EL (cell line): ENCODE measurements at places on chromosomes 1 and 21.
A peak's percentile ranks its signal among the peaks of the same experiment; 100 is the strongest.

GRCh38 chr21:39620856-39621255, 8.1 kb downstream of the B3GALT5 start:
- DNase-seq: no peak

- no peak for DNase-seq
These were observed 195.3 kb upstream of the USP25 start for GRCh38 chr21:15534450-15534886.

DNA sequence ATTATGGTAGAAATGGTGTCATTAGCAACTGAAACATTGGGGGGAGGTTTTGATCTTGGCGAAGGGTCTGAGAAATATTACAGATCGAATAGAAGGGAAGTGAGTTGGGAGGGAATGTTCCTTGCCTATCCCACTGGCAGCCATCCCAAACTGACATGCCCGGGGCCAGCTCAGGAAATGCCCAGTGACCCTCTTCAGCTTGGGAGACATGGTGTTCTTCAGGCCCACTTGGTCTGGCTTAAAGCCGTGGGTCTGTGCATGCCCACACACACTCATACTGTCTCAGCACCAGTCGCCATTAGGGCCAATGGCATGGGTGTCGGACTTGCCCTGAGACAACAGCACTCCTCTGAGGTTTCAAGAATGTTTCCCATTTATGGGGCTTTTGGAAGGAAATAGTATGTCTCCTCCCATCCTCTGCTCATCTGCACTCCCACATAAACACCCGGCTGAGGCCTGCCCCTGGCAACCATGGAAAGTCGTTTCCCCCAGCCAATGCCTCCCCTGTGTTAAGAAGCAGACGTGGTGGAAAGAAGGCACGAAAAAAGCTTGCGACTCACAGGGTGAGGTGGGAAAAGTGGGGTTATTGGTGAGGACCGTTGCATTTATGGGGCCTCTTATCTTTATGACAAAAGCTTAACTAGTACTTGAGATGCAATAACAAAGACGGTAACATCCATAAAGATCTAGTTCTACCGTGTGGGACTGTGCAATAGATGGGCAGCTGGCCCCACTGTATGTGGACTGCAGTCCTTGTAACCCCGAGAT, 2.0 kb downstream of the RNF186 start:
- no peak for DNase-seq

GRCh38 chr21:26177187-26177586, 6.6 kb upstream of the APP start:
- DNase-seq: no peak

- no peak for DNase-seq
These were observed 52.3 kb downstream of the OPTC start for GRCh38 chr1:203546274-203546673.

DNA sequence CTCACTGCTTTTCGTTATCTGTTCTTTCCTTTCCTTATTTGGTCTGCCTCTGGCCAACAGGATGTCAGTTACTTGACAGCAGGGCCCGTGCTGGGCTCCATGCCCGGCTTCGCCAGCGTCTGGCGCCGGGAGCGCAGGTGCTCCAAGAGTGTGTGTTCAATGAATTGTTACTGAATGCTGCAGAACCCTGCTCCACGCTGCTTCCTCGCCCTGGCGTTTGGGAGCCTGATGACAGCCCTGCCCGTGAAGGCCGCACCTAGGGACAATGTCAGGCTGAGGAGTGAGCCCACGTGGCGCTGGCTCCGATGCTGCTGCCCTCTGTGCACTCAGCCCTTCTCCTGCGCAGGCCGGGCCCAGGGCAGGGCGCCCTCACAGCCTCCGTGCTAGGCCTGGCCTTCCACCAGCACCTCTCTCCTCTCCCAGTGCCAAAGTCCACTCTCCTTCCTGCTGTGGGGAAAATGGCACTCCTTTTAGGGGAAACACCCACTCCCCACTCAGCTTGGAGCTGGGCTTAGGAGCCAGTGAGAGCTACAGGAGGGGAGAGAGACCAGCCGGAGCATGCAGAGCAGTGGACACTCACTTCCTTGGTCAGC, 51.4 kb downstream of the ACBD3 start:
- no peak for DNase-seq

- DNase-seq: peak; percentile 40
These were observed 37.4 kb downstream of the LAMC2 start for GRCh38 chr1:183223467-183223866.

- DNase-seq: no peak
These were observed 8.9 kb upstream of the A3GALT2 start for GRCh38 chr1:33329600-33330305.

- no peak for DNase-seq
These were observed 29.9 kb upstream of the UMODL1 start for GRCh38 chr21:42041246-42041645.

- peak; percentile 80 for DNase-seq
These were observed 244.7 kb downstream of the SIPA1L2 start for GRCh38 chr1:232385221-232385620.

- DNase-seq: no peak
These were observed 20.2 kb downstream of the RIIAD1 start for GRCh38 chr1:151741516-151741915.

GRCh38 chr1:204900721-204901120, 30.1 kb downstream of the NFASC start:
- DNase-seq: no peak

DNA sequence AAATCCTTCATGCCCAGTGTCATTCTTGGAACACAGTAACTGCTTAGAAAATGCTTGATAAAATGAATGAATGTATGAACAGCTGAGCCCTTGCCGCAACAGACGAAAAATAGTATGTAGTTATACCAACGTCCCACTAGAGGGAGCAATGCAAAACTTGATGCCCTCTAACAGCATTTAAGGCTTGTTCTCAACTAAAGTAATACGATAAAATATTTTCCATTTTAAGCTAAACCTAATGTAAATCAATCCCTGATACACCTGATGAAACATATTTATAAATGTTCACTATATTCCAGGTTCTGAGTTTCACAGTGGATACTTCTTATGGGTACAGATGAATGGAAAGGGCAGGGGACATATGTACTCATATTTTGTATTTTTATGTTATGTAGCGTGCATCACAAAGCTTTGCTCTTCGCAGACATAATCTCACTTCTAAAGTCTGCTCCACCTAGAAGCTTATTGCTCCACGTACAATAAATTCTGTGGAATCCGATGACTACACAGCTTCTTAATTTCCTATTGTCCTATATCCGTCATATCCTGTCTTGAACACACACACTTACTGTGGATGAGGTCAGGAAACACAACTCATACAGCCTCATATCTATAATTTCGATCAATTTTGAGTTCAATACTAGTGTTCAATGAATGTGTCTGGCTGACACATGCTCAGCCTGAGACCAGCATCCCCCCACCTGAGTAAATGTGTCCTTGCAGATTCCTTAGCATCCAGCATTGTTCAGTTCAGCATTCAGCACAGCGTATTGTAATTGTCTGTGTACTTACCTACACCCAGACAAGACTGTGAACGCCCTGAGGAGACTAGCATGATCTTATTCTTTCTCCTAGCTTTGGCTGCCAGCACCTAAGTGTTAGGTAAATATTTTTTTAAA, 4.4 kb upstream of the UTP25 start:
- DNase-seq: peak; percentile 71

DNA sequence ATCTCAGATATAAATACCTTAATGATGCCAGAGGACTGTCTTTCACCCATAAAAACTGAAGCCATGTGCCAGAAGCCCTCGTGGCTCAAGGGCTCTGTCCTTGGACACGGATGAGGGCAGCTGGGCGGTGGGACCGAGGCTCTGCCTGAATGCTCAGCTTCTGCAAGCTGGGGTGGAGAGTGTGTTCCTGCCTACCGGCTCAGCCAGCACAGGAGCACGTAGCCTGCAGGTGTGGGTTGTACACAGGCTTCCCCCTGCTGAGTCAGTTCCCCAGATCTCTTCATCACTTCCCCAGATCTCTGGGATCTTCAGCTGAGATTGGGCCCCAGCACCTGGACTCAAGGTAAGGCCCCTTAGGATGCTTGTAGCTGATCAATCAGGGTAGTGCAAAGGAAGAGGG, 15.4 kb downstream of the KCNJ15 start:
- no peak for DNase-seq

DNA sequence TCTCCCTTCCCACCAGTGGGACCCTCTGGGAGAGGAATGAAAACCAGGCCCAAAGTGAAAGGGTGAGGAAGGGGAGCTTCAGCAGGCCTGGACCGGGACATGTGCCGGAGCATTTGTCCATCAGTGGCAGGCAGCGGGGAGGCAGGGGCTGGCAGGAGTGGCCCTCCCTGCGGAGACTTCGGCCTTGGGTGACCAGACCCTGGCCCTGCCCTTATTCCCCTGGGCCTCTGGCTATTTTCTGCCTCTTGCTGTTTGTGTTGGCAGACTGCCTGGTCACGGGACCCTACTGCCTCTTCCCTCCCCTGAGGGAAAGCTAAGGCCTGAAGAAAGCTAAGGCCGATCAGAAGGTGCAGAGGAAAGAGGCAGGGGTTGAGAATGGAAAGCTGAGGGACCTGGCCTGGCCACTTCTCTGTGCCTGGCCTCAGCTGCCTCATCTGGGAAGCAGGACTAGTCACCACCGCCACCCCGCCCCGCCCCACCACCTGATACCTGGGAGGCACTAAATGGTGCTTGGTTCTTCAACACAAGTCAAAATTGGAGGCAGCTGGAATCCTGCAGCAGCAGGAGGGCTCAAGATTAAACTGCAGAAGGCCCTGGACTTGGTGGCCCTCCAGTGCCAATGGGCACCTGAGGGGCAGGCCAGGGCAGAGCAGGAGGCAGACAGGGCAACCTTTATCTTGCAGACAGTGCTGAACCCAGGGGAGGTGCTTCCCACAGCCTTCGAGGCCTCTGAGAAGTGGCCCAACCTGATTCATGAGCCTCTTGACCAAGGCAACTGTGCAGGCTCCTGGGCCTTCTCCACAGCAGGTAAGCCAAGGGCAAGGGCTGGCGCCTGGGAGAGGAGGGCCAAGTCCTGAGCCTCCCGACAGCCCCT, 7.9 kb downstream of the TINAGL1 start:
- DNase-seq: peak; percentile 73

- no peak for DNase-seq
These were observed 73.7 kb downstream of the PDE4B start for GRCh38 chr1:65866439-65866838.

DNA sequence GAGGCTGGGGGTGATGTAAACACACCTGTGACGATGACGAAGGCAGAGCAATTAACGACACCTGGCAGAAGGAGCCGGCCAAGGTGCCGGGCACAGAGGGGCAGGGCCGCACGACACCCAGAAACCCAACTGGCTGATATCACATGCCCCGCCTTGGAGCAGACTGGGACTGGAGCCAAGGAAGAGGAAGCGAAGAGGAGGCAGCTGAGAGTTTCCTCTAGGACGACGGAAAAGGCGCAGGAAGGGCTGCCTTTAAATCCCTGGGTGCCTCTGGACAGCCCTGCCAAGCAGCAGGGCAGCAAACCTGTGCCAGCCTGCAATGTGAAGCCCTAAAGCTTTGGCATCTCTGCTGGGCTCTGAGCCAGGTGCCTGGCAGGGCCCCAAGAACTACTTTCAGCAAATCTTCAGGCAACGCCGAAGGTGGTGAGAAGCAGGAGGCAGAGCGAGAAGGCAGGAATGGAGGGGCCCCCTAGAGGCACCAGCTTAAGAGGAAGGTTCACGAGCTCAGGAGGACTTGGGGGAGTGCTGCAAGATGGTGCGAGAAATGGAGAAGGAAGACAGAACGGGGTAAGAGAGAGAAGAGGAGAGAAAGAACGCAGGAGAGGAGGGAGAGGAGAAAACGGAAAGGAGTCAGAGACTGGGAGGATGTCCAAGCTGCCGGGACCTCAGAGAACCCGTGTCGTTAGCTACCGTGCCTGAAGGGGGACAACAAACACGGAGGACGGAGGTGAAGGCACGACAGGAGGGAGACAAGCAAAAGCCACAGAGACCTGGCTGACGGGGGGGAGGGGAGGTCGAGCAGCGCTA, 25.3 kb upstream of the PEF1 start:
- DNase-seq: no peak

- DNase-seq: no peak
These were observed 45.5 kb upstream of the ECE1 start for GRCh38 chr1:21335750-21336224.

- no peak for DNase-seq
These were observed 125.1 kb downstream of the PRRX1 start for GRCh38 chr1:170789063-170789462.

GRCh38 chr1:109994654-109995053, 10.1 kb downstream of the AHCYL1 start:
- no peak for DNase-seq

GRCh38 chr1:41661428-41662060, 177.1 kb upstream of the EDN2 start:
- no peak for DNase-seq

GRCh38 chr1:33228935-33229487, 27.3 kb upstream of the ZNF362 start:
- peak; percentile 86 for DNase-seq

DNA sequence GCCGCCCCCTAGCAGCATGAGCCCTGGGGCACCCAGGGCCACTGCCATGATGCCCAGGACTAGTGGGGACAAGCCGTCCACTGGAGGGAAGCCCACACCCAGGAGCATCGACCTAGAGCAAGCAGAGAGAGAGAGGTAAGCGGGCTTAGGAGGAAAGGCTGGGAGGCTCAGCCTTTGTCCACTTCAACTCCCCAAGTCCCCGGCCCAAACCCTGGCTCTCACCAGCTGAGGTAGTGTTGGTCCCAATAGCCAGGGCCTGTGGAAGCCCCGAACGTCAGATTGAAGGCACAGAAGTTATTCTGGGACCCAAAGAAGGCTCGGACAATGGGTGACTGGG, 2.4 kb downstream of the GLMP start:
- DNase-seq: no peak

GRCh38 chr1:244012202-244012601, 38.9 kb upstream of the ZBTB18 start:
- DNase-seq: peak; percentile 49

DNA sequence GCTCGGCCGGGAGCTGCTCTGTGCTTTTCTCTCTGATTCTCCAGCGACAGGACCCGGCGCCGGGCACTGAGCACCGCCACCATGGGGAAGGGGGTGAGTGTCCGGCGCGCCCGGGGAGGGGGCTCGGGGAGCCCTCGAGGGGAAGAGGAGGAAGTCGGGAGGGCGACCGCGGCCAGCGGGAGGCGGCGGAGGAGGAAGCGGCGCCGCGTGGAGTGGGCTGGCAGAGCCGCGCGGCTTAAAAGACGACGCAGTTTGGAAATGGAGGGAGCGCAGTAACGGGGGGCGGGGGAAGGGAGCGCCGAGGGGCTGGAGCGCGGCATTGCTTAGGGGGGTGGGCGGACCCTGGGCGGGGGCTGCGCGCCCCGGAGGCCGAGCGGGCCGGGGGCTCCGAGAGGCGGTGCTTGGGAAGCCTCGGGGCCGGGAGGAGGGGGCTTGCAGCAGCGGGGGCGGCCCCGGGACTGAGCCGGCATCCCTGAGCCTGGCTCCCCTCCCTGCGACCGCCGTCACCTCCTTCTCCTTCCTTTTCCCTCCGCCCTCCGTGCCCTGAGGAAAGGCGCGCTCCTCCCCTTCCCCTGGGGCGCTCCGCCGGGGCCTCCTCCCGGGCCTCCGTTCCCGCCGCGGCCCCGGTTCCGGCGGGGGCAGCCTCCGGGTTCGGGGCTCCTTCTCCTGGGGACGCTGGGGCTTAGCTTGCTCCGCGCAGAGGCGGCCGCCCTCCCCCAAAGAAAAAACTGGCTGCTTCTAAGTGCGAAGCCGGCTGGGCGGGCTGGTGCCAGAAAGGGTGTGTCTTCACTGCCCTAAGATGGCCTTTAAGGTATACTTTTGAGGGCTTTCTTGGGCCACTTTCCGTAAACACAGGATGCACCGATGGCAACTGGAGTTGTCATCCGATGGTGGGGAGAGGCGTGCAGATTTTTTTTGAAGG, 648 bp downstream of the ATP1A1 start:
- DNase-seq: peak; percentile 58

GRCh38 chr1:203523667-203524066, 29.7 kb downstream of the OPTC start:
- DNase-seq: no peak
